Skin of body (tissue), 3 donors: ENCODE measurements at places on chromosomes 2 and 18. TPM values are rescaled to one million over a fixed set of nuclear protein-coding genes. Genes with fewer than 3 reads are reported as not detected.

SULT1C2 gene
- 1.5 TPM for total RNA-seq

ERFE gene
- total RNA-seq = 0.30 TPM

CHRND gene
- total RNA-seq = 2.4 TPM

- peak; percentile 20 for DNase-seq
These were observed 48.0 kb upstream of the MRPL33 start for GRCh38 chr2:27723372-27724144.

DNA sequence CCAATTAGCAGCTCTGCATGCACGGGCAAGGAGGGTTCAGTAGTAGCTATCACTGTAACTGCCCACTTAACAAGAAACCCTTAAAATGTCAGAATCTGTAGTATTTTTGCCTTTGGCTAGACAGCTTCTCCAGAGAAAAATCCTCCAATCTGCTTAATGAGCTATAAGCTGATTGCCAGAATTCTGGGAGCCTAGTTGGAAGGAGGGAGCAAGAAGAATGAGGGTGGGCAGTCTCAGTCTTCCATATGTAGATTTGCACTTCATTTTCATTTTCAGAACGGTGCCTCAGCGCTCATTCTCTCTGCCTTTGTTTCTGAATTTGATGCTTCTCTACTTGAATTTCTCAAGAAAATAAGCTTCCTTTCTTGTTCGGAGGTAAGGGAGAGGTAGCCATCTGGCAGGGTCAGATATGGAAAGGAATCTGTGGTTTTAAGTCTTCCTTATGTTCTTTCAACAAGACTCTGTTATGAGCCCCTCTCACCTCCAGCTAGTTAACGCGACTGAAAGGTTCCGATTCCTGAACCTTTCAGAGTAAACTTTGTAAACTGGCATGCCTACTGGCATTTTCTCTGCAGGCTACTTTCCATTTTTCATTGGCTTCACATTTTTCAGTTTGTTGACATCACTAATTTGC is 53.5 kb downstream of the HNRNPLL start:
- no peak for DNase-seq

CFAP221 gene
- total RNA-seq = 0.20 TPM

LINC00305 gene
- total RNA-seq = not detected

PHLPP1 gene
- total RNA-seq = 15.6 TPM

DNA sequence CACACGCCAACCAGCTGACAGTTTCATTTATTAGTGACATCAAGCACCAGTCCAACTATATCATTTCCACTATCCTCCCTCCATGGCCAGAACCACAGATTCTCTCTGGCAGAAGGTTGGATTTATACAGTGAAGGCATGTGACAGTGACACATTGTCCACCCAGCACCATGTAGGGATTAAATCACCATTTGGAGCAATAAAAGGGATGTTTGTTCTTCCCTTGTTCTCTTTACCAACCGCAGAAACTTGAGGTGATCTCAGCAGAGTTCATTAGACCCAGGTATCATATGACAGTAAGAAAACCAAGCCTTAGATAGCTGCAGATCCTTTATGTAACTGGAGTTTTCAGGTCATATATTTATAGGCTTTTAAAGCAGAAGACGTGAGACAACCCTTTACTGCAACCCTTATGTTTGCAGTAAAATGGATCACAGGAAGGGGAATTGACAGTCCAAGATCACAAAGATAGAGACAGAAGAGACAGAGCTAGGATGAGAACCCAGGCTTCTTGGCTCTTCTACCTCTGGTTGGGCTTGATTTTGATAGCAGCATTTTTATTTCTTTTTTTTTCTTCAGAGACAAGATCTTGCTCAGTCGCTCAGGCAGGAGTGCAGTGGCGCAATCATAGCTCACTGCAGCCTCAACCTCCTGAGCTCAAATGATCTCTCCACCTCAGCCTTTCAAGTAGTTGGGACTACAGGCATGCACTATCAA is 80.1 kb downstream of the XDH start:
- DNase-seq = no peak

DNA sequence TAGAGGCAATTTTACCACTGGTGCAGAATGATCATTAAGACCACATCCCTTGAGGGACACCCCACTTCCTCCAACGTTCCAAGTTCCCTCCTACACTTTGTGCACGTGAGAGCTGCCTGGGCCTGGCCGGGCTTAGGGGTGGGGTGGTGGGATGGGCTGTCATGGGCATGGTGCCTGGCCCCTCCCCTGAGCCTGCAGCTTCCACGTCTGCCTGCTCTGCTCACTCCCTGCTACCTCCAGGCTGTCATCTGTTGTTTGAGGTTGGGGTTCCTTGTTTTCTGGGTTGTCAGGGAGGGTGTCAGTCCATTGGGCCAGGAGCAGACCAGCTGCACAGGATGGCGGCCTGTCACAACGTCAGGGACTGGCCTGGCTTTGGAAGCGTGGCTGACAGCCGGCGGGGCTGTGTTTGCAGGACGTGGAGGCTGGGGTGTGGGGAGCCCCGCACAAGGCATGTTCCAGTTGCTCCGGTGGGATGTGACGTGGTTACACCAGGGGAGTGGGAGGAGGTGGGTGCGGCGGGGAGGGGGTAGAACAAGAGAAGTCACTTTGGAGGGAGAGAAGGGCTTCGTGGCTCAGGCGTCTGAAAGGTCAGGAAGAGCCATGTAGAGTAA is 72.3 kb downstream of the RTP5 start:
- no peak for DNase-seq

HOXD3 gene
- total RNA-seq = 9.7 TPM

MAB21L4 gene
- 4.5 TPM for total RNA-seq

ABCB11 gene
- total RNA-seq = 0.79 TPM

C2orf68 gene
- 21.8 TPM for total RNA-seq

DNA sequence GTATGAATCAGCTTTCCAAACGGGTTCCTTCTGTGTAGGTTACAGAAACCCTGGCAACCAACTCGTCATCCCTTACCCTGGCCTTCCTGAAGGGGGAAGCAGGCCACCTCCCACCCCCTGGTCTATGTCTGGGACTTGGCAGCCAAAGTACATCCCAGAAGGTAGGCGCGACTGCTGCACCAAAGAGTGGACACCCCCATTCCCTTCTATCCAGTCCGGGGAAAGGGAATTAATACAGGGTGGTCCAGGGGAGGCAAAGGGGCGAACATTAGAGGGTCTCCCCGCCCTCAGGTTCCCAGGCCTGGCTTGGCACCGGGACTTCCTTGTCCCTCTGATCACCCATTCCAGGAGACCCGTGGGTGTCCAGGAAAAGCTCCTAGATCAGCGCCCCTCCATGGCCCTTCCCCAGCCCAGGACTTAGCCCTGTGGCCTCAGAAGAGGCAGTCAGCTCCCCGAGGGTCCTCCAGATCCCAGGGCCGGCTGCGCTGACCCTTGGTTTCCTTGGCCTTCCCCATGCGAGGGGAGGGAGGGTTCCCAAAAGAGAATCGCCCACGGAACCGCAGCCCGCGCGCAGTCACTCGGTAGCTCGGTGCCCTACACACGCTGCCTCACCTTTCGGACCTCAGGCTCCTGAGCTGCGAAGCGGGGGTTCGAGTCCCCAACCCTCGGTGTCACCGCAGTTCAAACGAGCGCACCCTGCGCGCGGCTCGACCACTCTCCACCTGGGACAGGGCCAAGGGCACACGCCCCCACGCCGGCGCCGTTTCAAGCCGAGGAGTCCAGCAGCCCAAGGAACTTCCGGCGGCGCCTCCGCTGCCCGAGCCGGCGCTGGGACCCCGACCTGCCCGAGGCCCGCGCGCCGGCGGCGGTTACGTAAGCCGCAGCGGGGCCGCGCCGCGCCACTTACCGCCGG is at the start of gene PER2:
TSS of gene PER2 (minus strand) at position 874 of the 913 bp plus-strand sequence. CDS start 10,674 bp downstream, outside the sequence.
- DNase-seq = peak; percentile 57

DNA sequence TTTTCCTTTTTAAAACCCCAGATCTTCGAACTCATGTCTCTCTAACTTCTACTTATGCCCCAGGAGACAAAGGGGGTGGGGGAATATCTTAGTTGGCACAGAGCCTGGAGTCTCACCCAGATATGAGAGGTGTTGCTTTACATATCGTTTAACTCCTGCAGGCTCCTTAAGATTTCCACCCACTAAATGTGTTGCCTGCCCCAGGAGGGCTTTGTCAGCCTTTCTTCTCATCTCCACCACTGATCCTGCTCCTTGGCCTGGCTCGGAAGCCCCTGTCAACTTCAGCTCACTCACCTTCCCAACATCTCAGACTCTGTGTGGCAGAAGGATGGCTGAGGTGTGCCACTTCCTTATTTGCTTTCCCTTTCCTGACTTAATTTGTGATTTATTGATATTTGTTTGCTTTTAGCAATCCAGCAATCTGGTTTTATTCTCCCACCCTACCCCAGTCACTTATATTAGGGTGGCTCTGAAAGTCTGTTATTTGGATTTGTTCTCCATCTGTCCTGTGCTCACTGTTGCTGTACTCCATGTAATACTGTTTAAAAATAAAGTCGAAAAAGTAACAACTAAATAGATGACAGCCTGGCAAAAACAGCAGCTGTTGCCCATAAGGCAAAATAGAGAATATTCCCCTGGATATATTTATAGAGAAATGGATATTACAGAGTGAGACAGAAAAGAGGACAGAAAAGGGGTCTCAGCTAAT is 200.6 kb downstream of the ZBTB7C start:
- no peak for DNase-seq

NCK2 gene
- 38.4 TPM for total RNA-seq

GPC1 gene
- 25.4 TPM for total RNA-seq

FAM161A gene
- total RNA-seq = 6.4 TPM

REG3A gene
- not detected for total RNA-seq

DNA sequence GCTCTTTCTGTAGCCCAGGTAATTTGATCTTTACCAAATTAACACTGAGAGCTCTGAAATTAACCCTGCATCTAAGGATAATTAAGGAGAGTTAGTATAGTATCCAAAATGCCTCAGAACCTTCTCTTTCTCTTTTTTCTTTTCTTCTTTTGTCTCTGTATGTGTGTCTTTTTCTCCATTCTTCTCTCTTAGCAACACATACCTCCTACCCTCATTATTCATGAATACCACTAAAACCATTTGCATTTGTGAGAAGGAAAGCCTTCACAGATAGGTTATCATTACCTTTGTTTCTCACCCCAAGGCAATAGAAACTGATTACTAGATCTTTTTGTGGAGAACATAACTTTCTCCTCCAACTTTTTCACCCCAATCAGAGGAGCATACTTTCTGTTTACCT is 376.5 kb upstream of the NXPH2 start:
- DNase-seq = no peak

CCL20 gene
- total RNA-seq = 33.2 TPM

AQP12A gene
- total RNA-seq = not detected

OXER1 gene
- 1.1 TPM for total RNA-seq

- no peak for DNase-seq
These were observed 25.6 kb downstream of the ZNF236 start for GRCh38 chr18:76847916-76848315.

C1D gene
- total RNA-seq = 22.9 TPM

GRCh38 chr2:73260338-73260984 is 23.8 kb downstream of the FBXO41 start:
- no peak for DNase-seq

DNA sequence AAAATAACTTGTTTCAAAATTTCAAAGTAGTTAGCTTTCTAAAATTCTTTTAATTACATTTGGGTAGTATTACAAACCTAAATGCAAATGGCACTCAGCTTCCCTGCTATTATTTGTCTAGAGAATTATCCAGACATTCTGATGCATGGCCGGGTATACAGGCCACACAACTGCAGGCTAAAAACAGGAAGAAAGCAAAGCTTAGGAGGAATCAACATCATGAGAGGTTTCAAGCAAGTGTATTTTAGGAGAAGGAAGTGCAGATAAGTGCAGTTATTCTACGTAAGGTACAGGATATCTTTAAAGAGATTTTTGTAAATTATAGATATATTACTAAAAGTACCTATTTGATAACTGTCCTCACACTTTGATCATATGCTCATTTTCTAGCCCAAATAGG is 46.8 kb upstream of the RNU4ATAC start:
- no peak for DNase-seq
